Hypothalamus (tissue), 51 donors: ENCODE measurements at places on chromosomes 5 and 9.

GRCh38 chr9:93680443-93681268 is 104.3 kb downstream of the PHF2 start:
- no peak for DNase-seq

- DNase-seq: no peak
These were observed 453.3 kb downstream of the DIRAS2 start for GRCh38 chr9:90189306-90189705.

DNA sequence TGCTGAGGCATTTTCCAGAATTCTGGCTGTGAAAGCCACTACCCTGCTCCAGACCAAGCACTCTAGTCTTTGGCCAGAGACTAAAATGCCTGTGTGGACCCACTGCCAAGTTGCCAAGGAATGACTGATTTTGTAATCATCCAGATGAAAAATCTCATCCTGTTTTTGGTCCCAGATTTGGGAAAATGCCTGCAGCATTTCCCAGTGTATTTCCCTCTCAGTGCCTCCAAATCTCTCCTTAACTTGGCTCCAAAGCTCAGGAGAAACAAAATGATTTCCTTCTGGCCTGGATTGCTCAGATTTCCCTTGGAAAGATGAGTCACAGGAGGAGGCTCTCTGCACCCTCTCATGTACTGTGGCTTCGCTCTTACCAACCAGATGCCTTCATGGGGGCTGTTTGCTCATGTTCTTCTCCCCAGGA is 335.2 kb upstream of the TARS1 start:
- DNase-seq: no peak

DNA sequence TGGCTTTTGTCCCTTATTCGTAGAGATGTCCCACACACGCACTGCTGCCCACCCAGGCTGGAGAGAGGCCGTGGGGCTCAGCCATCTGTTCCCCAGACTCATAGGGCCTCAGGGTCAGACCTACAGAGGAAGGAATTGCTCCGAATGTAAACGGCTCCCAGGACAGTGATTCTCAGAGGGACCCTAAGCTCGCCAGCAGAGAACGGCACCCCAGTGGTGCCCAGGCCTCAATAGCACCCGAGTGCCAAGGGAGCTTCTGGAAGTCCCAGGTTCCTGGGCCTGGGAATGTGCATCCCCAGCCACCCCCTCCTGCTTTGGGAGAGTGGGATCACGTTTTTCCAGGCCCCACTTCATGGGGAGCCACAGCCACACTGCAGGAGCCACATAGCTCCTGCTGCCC is 32.9 kb upstream of the CNOT6 start:
- no peak for DNase-seq

DNA sequence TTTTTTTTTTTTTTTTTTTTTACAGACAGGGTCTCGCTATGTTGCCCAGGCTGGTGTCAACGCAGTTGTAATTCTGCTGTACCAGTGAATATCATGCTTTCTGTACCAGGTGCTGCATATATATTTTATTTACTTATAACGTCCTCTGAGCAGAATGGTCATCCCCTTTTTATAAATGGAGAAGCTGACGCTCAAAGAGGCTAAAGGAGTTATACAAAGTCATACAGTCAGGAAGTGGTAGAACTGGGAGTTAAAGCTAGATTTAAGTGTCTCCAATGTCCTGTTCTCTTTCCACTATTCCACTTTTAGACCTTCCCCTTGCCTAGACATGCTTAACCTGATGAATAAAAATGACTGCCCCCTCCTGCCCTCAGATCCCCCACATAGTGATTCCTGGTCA is 1.2 kb upstream of the SIL1 start:
- no peak for DNase-seq

DNA sequence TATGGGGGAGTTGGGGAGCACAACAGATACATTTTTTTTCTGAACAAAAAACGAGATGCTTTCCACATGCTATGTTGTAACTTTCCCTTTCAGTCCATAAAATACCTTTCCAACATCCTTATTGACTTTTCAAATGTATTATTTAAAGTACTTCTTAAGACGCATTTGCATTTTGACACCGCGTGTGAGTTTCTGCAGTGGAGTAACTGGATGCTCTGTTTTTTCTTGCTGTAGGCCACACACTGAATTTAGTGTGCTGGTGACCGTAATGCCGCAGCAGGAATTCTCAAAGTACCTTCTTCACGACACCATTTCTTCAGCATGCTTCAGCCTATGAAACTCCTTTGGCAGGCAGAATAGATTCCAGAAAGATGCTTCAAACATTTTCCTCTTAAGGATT is 14.3 kb upstream of the EPB41L4B start:
- no peak for DNase-seq

DNA sequence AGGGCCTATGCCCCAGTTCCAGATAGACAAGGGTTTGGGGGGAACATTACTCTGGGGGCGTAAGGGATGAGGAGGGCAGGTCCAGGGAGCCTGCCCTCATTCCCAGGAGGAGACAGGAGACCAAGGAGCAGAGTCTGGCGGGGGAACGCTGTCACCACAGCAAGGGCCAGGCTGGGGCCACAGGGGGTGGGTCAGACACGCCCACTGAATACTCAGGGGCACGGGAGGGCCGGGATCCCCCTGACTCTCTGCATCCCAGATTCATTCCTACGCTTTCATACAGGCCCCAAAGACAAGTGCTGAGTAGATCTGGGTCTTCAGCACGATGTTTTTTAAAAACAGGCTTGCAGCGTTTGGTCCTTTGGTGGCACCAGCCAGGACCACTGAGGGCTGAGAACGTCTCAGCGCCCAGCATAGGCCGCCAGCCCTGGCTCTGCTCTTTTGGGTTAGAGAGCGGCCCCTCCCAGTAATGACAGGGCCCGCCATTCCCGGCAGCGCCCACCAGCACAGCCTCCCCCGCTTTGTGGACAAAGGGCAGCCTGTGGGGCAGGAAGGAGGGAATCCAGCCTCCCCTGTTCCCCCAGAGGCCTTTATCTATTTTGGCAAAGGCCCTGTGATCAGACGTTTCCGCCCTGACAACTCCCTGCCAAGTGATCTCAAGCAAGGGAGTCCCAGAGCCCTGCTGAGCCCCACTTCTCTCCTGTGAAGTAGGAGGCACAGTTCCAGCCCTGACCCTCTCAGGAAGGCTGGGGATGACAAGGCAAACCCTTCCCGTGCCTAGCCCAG is 24.9 kb downstream of the NEK6 start:
- DNase-seq: no peak
